IPS DF 19.7 (cell line): ENCODE measurements at places on chromosomes 5 and 9.

GRCh38 chr5:93587597-93588351 lies 4.8 kb downstream of the NR2F1 start:
- DNase-seq: no peak

DNA sequence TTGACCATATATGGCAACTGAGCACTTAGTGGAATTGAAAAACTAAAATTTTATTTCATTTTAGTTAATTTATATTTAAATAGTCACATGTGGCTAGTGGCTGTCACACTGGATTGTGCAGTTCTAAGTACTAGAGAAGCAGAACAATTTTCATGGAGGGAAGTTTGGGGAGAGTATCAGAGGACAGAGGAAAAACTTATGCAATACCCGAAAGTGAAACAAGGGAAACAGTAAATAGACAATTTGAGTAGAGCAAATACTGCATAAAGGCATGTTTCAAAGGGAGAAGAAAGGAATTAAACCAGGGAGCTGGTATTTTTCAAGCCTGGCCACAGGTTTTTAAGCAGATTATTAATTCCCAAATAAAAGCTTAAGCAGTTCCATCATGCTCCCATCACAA lies 590.5 kb upstream of the RORB start:
- no peak for DNase-seq

DNA sequence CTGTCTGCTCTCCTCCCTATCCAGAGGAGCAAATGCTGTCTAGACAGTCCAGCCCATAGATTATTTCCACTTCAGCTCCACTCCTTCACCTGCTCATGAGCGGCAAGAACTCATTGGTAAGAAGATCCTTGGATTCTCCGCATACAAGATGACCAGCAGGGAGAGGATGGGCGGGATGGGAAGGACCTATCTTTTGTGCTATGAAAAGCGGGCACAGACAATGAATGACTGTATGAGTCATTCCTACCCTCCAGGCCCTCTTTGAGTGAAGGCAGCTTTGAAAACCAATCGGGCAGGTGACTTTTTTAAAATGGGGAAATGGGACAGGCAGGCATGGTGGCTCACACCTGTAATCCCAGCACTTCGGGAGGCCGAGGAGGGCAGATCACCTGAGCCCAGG lies 49.4 kb downstream of the SMIM23 start:
- DNase-seq: no peak

- no peak for DNase-seq
These were observed 30.0 kb upstream of the PPP1R2B start for GRCh38 chr5:156819967-156820581.

DNA sequence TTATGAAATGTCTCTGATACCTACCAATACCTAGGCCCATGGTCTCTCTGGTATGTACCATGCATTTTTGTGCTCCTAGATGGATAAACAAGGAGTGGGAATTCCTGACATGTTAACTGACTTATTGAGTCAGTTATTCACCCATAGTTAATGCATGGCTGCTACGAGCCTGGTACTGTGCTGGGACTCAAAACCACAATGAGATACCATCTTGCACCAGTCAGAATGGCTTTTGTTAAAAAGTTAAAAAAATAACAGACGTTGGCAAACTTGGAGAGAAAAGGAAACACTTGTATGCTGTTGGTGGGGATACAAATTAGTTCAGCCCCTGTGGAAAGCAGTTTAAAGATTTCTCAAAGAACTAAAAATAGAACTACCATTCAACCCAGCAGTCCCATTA lies 293.8 kb downstream of the OSTF1 start:
- DNase-seq: no peak
